ENCODE measurements at places on chromosomes 12 and 14.

GRCh38 chr12:127761880-127762279 is 505.1 kb upstream of the TMEM132C start:
- no peak for DNase-seq

GRCh38 chr12:28248555-28249145 is 58.4 kb downstream of the CCDC91 start:
- DNase-seq, result no peak

- DNase-seq, result no peak
Observed at GRCh38 chr14:33062476-33062875, 123.8 kb downstream of the NPAS3 start.

DNA sequence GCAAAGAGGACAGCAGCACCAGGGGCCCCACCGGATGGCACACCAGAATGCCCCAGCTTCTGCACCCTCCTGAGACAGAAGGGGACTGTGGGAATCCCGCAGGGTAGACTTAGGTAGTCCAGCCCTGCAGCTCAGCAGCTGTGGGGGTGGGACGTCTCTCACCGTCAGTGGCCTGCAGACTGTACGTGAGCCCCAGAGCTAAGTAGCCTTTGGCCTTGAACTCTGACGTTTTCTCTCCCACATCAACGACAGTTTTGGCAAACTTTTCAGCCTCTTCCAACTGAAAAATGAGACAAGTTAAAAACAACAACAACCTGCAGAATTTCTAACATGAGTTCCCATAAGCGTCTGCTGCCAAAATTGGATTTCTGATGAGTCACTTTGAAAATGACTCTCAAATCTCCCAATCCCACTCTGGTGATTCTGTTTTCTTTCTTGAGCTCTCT is 161.4 kb downstream of the TTC7B start:
- DNase-seq, result no peak

DNA sequence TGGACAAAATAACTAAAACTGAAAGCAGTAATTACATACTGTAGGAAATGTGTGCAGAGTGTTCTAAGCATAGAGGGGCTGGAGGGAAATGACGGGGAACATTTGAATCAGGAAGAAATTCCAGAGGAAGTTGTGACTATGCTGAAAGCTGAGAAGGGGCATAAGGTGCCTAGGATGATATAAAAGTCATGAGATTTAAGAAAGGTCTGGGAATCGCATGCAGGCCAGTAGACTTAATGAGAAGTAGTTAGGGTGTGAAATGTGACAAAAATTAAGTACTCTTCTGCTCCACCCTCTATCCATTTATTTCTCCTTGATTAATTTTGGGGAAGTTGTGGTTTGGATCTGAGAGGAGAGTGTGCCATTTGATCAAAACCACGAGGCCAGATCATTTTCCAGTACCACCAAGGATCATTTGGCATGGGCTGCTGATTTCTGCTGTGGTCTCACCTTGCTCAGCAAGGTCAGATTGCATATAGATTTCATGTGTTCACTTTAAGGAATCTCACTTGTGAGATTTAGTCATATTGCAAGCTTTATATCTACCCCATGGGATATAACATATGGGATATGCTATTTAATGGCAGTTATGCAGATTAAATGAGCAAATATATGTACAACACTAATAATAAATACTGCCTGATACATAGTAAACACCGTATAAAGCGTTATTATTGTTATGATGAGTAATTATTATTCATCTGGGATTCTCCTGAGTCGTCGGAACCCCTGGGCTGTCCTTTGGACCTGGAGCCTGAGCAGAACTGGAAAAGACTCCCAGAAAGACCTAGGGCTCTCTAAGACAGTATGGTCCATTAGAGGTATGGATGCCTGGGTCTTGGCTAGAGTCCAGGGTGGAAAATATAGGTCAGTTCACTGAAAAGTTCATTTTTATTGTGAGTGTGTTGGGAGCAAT is 72.3 kb downstream of the SRGAP1 start:
- DNase-seq, result no peak

DNA sequence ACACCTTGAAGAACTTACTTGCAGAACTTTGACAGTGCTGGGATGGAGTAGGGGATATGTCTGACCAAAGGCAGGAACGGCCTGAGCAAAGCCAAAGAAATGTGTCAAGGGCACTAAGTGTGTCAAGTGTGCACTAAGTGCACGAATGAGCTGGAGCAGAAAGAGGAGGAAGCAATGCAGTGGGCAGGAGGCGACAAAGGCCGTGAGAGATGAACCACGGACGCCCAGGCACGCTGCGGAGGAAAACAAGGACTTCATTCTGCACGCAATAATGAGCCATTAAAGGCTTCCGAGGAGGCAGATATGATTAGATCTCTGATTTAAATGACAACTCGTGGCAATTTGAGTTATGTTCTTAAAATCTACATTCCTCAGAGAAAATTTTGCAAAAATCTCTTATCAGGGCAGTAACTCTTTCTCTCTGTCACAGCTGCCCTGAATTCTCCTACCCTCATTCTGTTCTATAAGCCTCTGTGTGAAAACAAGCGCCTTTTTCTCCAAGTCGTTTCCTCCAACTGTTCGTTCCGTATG is 25.3 kb downstream of the GRIN2B start:
- no peak for DNase-seq

- DNase-seq, result no peak
Observed at GRCh38 chr12:10654003-10654402, 19.8 kb downstream of the STYK1 start.

- no peak for DNase-seq
Observed at GRCh38 chr12:1907652-1908611, 10.5 kb downstream of the CACNA2D4 start.

- DNase-seq, result no peak
Observed at GRCh38 chr12:98416845-98417244, 98.5 kb upstream of the TMPO start.

- no peak for DNase-seq
Observed at GRCh38 chr12:70920251-70920851, at the start of gene PTPRR. Gene PTPRR, minus strand, starts transcription at chr12:70920738. Its CDS starts 348 bp downstream, at chr12:70920390.

DNA sequence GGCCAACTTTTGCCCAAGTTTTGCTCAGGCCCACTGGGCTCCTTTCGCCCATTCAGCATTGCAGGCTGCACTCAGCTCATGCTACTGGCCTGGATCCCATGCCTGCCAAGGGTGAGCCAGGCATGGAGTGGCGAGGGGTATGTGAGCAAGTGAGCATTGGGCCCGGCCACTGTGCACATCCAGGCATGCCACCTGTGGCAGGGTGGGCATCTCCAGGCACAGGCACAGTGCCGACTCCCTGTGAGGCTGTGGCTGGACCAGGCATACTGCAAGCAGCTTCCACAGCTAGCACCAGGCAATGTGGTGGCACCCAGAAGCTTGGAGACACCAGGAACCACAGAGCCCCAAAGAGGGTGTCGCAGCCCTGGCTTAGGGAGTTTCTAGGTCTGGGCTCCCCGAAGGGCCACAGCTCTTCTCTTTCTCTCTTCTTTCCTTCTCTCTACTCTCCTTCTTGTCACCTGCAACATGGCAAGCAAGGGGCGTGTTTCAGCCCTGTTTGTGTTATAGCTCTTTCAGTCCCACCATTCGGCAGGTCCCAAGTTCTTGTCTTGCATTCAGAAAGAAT is 15.6 kb downstream of the FAM186A start:
- DNase-seq, result no peak

DNA sequence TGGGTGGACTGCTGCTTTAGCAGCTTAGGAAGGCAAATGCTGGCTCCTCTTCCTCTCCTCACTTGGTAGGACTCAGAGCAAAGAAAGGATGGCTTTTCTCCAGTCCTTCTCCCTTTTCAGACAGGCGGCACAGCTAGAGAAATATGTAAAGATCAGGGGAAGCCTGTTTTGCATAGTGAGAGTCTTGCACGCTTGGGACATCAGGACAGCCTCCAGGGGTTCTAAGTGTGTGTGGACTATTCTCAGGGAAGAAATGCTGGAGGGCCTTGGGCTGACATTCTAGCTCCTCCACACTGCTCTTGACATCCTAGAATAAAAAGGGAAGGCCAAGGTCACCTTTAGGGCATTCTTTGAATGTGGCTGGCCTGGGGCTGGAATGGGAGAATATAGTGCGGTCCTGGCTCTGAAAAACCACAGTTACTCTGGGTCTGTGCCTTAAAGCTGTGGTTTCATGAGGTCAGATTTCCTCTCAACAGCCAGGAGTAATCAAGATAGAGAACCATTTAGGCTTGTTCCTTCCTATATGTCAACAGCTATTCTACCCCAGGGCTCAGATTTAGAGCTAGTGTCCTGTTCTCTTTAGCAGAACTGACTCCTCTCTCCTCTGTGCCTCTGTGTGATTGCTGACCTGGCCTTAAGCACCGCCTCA is 24.3 kb downstream of the CMA1 start:
- DNase-seq, result no peak

DNA sequence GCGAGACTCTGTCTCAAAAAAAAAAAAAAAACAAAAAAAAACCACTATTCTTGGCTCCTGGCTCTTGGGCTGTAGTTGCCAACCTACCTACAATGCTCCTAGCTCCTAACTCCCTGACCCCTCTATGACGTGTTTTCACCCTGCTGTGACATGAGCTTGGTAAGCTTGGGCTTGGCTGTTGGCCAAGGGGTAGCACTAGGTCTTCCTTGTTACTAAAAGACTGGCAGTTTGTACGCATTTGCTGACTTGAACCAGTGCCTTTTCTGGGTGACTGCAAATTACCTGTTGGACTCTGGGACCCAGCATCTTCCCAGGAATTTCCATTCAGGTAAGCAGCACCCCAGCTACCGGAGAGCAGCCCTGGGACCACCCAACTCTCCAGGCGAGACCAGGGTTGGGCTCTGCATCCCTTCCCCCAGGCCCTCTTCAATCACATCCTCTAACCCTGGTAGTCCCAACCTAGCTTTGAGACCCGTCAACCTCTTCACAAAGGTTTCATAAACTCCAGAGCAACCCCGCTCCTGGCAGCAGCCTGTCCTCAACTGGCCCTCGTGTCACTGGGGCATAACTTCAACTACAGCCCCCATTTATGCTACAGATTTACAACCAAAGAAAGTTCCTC is 8.3 kb downstream of the CDK2AP1 start:
- no peak for DNase-seq

DNA sequence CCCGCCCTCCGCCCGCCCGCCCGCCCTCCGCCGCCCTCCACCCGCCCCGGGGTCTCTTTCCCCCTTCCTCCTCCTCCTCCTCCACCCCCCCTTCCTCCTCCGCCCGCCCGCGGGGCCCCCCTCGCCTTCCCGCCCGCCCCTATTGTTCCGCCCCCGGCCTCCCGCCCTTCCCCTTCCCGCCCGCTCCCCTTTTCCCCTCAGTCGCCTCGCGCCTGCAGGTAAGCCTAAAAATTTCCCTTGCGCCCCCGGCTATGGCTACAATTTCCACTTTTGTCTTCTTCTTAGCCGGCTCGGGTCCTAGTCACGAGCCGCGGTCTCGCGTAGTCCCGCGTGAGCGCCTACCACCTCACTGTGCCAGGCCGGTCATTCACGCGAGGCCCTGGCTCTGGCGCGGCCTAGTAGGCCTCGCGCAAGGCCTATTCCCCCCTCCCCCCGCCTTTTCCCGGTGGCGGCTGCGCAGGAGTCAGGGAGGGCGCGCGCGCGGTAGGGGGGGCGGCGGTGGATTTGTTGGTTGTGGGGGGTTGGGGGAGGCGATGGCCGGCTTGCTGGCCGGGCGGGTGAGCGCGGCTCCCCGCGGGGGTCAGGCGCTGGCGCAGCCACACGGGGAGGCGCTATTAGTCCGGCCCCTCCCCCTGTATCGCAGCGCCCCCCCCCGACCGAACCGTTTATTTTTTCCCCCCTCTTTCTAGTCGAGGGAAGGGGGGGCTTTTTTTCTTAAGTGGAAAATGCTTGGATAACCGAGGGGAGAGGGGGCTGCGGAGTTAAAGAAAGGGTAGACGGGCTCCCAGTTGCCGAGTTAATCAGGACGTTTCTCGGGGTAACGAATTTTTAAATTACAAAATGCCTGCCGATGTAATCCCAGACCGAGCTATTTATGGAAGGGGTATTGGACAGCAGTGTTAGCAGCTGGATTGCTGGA is 516 bp downstream of the PCBP2 start:
- peak; percentile 84 for DNase-seq

GRCh38 chr12:113619202-113619601 is 147.5 kb upstream of the LHX5 start:
- DNase-seq, result no peak

DNA sequence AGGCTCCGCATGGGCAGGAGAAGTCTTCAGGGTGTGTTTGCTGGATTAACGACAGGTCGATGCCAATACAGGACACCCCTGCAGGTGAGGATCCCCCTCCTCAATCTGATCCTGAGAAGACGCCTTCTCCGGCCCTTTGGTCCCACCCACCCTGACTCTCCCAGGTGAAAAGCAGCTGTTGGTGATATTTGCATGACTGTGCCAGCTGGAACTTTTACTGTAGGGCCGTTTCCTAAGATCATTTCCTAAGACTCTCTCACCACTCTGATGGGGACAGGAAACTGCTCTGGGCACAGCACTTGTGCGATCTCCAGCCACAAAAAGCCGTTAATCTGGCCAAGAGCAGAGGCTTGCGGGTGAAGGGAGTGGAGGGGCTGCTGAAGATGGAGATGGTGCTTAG is 16.8 kb upstream of the EIF5 start:
- no peak for DNase-seq

DNA sequence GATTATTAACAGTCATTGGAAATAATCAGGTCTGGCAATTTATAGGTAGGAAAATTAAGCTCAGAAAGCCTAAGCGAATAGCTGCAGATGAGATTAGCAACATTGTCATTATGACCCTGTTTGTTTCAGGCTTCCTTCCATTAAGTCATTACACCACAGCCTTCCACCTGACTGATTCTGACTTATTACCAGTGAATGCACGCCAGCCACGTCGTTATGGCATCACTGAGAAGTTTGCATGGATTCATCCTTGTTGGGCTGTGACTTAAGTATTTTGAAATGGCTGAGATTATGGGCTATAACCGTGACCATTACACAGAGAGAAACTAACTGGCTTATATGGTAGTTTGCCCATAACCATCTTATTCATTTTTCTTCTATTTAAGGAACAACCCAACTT is 18.6 kb downstream of the RASSF8 start:
- no peak for DNase-seq

DNA sequence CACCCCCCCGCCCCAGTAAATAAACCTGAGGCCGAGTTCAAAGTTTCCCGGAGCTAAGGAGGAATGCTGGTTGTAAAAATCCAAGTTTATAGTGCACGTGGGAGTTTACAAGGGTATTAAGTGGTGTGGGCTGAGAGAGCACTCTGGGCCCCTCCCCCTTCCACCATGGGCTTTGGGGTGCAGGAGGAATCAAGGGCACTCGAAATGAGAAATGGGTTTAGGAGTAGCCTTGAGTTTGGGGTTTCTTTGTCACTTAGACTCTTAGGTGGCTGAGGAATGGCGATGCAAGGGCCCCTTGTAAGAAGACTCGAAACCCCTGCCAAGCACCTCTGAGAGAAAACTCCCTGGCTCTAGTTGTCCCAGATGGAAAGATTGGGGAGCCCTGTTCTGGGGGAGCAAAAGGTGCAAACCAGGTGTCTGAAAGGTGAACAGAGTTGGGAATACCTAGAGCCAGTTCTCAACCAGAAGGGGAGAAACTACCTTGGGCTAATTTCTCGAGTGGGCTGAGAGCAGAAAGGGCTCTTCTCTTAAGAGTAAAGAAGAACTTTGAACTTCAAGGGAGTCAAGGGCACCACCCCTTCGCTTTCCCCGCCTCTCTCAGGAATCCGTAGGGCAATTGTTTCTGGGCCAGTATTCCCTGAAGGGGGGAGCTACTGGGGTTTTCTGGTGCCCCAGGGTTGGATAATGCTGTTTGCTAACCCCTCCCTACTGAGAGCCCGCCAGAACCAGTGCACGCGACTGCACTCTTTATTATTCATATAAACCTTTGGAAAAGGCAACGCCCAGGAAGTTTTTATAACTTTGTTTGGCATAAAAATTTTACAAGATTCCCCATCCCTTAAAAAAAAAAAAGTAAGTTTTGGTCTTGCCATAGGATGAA is 4.0 kb upstream of the HOTAIR start:
- no peak for DNase-seq

- DNase-seq, result no peak
Observed at GRCh38 chr12:132638541-132639408, 20.2 kb downstream of the P2RX2 start.
